ENCODE measurements at places on chromosomes 11 and 22.

DNA sequence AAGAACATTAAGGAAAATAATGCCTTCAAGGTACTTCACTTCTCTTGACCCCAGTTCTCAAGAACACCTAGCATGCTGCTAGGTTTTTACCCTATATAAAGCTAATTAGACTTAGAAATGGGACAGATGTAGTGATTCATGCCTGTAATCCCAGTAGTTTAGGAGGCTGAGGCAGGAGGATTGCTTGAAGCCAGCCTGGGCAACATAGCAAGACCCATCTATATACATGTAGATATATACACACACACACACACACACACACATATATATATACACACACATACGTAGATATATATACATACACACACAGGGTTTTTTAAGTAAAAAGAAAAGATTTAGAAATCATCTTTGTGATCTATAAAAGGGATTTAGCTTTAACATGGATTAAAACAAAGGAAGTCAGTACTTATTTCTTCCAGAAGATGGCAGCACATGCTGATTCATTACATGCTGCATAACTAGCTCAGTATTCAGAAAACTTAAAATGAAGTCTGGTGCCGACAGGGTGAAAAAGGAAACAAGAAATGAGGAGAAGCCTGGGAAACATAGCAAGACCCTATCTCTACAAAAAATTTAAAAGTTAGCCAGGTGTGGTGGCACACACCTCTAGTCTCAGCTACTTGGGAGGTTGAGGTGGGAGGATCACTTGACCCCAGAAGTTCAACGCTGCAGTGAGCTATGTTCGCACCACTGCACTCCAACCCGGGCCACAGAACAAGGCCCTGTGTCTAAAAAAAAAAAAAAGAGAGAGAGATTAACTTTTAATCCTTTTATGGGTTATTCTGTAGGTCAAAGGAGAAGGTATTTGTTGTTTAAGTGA, 28.5 kb upstream of the RBX1 start:
- DNase-seq: peak; percentile 19

GRCh38 chr22:31607696-31608095, 54.3 kb downstream of the PISD start:
- no peak for DNase-seq

DNA sequence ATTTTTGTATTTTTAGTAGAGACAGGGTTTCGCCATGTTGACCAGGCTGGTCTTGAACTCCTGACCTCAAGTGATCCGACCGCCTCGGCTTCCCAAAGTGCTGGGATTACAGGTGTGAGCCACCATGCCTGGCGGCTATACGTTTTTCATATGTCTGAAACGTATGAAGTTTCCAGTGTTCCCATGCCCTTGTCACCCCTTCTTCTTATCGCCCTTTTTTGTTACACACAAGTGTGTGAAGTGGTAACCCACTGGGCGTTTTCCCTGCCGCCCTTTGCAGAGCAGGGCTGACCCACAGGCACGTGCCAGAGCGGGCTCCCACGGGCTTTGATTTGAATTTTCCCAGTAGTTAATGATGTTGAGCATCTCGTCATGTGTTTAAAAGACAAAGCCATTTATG, 17.0 kb downstream of the PIM3 start:
- no peak for DNase-seq

- no peak for DNase-seq
These were observed 34.6 kb downstream of the LGR4 start for GRCh38 chr11:27437829-27438594.

DNA sequence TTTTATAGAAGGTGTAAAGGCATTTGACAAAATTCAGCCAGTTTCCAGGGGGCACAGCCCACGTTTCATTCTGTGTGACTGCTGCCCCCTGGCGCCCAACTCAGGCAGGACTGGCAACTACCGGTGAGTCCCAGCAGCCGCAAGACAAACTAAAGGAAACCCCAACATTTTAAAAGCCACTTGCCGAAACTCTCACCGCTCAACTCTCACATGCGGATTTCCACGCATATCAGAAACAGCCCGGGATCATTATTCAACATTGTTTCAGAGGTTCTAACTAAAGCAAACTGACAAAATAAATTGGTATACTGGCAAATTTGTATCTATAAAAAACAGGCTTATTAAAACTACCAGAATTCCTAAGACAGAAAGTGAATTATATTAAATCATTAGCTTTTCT, 48.2 kb downstream of the MORC2 start:
- DNase-seq: peak; percentile 87

GRCh38 chr22:36773935-36774334, 2.0 kb downstream of the IFT27 start:
- no peak for DNase-seq
